ENCODE measurements at places on chromosomes 2 and 18.
A peak's percentile ranks its signal among the peaks of the same experiment; 100 is the strongest.

- DNase-seq: peak; percentile 32
Measured at GRCh38 chr2:74147727-74148456, at the start of gene BOLA3. TSS of gene BOLA3 (minus strand) at chr2:74147912. CDS start at chr2:74147874, 38 bp downstream.

GRCh38 chr2:239289545-239289944, 111.3 kb downstream of the HDAC4 start:
- no peak for DNase-seq

DNA sequence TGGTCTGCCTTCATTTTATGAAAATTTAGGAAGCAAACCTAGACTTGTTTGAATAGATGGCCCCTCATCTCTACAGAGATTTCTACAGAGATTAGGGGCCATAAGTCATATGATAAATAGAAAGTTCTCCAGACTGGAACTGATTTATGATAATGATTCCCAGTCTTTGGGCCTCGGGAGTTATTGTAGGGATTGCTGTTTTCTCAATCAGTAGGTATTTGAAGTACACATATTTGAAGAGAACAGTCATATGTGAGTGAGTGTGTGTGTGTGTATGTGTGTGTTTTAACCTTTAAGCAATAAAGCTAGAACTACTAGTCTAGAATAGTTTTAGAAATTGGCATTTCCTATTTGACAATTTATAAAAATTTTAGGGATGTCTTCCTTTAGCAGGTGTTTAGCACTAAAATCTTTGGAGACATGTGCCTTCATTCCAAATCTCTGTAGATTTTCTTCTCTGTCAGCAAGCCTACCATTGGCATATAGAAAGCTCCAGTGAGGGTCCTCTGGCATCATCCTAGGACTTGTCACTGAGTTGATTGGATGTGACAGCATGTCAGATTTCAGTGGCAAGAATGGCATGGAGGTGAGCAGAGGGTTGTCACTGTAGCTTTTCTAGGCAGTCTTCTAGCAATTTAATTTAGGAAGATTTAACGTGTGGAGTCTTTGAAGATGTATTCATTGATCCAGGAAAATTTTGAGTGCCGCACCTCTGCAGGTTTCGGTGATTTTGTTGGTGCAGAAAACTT, 71.2 kb downstream of the MYO1B start:
- DNase-seq: no peak

GRCh38 chr2:43230351-43230885, 4.0 kb upstream of the ZFP36L2 start:
- no peak for DNase-seq

- DNase-seq: no peak
Measured at GRCh38 chr2:16099326-16099725, 159.0 kb downstream of the MYCN start.

DNA sequence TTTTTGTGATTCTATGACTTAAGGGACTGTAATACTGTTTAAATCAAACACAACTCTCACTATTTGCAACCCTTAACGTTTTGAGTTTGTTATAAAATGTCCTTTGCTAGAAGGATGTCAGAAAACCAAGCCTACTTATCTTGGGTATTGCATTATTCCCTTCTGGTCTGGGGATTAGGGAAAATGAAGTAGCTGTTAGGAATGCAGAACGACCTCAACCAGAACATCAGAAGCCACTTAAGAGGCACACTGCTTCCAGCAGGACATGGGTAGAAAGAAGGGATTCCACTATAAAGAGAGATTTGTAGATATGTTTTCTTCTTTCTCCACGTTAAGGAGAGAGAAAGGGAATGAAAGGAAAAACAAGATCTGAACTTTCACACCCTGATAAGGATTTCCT, 101.2 kb downstream of the SETBP1 start:
- no peak for DNase-seq

GRCh38 chr2:37573451-37574388, 97.7 kb downstream of the CDC42EP3 start:
- no peak for DNase-seq

GRCh38 chr2:23379220-23379695, 5.7 kb upstream of the KLHL29 start:
- DNase-seq: no peak

- DNase-seq: no peak
Measured at GRCh38 chr2:179487010-179487731, 222.5 kb upstream of the SESTD1 start.

DNA sequence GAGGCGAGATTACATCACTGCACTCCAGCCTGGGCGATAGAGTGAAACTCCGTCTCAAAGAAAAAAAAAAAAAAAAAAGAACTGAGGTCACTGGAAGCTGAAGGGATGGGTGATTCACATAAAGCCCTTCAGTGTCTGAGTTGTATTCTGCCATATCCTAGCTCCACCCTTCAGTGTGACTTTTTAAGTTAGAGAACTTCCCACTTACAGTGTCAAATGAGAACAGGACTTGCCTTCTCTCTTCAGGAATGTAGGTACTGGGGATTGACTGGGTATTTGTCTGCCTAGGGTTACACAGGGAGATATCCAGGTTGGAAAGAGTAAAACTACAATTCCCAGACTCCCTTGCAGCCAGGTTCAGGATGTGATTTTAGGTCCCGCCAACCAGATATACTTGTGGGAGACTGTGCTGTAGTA, 37.9 kb downstream of the EHD3 start:
- DNase-seq: no peak

DNA sequence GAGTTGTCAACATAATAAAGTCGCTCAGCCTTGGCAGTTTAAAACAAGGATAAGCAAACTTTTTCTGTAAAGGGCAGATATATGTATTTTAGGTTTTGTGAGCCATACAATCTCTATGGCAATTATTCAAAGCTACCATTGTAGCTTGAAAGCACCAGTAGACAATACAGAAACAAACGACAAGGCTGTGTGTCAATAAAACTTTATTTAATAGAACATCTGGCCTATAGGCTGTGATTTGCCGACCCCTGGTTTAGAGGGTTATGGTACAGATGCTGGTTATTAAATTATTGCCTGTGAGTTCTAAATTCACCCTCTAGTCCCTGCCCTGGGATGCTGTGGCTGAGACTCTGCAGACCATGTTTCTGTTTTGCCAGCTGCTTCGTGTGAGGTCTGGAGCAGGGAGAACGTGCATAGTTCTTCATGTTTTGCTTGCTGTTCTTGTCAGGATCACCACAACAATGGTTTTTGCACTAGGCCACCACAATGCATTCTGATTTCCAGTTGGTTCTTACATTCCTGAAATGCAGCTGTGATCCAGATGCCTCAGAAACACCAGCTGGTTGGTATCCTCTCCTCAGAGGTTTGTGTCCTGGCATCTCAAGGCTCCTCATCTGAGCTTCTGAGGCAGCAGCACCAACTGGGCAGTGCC, 46.6 kb downstream of the ICOS start:
- no peak for DNase-seq

DNA sequence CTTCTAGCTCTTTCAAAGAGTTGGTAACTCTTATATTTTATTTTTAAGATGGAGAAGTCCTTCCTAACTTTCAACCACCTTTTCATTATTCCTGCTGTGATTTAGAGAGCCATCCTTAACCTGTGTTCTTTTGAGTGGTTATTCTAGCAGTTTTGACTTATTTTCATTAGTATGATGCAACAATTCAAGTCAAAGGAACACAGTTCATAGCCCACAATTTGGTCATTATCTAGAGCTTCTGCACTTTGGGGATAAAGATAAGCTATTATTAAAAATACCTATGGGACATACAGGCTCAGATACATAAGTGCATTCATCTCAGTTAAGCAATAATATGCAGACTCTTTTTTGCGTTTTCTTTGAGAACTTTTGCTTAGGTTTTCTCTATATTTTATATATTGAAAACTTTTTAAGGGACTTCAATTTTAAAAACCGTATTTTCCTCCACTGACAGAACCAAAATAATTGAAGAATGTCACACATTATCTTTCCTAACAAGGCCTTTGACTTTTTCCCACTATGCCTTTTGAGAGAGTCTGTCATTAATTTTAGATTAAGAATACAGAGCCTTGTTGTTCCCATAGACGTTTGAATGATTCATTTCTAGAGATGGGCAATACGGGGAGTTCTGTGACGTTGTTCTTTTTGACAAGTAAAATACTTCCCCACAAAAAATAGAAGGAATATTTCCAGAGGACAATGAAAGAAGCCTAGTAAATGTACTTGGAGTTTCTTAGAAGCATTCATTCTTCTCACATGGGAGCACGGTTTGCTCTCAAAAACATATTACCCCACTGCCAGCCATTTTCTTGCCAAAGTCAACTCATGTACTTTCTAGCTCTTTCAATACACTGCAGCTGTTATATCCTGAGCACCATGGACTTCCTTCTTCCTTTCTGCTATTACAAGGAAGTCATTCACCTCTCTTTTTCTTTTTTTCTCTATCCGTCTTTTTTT, 42.9 kb upstream of the RASGRP3 start:
- DNase-seq: no peak

- DNase-seq: no peak
Measured at GRCh38 chr2:219510512-219511135, 3.7 kb upstream of the ASIC4 start.

- DNase-seq: peak; percentile 35
Measured at GRCh38 chr2:59568461-59568860, 985.0 kb downstream of the BCL11A start.

GRCh38 chr2:43298500-43298899, 72.1 kb upstream of the ZFP36L2 start:
- DNase-seq: no peak

GRCh38 chr18:67331857-67332256, 184.7 kb downstream of the DSEL start:
- DNase-seq: no peak

Data from forelimb muscle (tissue), 1 donor.